Uterus (tissue), 4 donors: ENCODE measurements at places on chromosomes 11 and 22. TPM values are rescaled to one million over a fixed set of nuclear protein-coding genes. Genes with fewer than 3 reads are reported as not detected.

Gene OR52A1
- total RNA-seq: not detected

GRCh38 chr11:82903843-82904586 lies 2.5 kb downstream of the DDIAS start:
- no peak for DNase-seq
- no peak overlapping the region for H3K27ac ChIP-seq
- no peaks in the 10 kb centered on the region for H3K27me3 ChIP-seq
- no peaks in the 10 kb centered on the region for H3K4me1 ChIP-seq
- no peak overlapping the region for H3K4me3 ChIP-seq

- H3K4me1 ChIP-seq: peaks cover 18% of the 10 kb centered on the region
- H3K27me3 ChIP-seq: no peaks in the 10 kb centered on the region
- H3K36me3 ChIP-seq: no peaks in the 10 kb centered on the region
- peak overlapping the region; percentile 80 for H3K27ac ChIP-seq
- no peak for DNase-seq
- H3K4me3 ChIP-seq: no peak overlapping the region
Observed at GRCh38 chr11:2813141-2813908, 72.2 kb downstream of the CDKN1C start.

- no peak for DNase-seq
- no peaks in the 10 kb centered on the region for H3K27me3 ChIP-seq
- no peak overlapping the region for H3K4me3 ChIP-seq
- no peaks in the 10 kb centered on the region for H3K36me3 ChIP-seq
- no peaks in the 10 kb centered on the region for H3K4me1 ChIP-seq
Observed at GRCh38 chr11:90895850-90896249, 673.0 kb upstream of the CHORDC1 start.

- H3K27me3 ChIP-seq: no peaks in the 10 kb centered on the region
- no peak overlapping the region for H3K27ac ChIP-seq
- DNase-seq: no peak
- H3K4me1 ChIP-seq: no peaks in the 10 kb centered on the region
- no peak overlapping the region for H3K4me3 ChIP-seq
- H3K36me3 ChIP-seq: no peaks in the 10 kb centered on the region
Observed at GRCh38 chr11:75872887-75873416, 57.9 kb downstream of the UVRAG start.

DNA sequence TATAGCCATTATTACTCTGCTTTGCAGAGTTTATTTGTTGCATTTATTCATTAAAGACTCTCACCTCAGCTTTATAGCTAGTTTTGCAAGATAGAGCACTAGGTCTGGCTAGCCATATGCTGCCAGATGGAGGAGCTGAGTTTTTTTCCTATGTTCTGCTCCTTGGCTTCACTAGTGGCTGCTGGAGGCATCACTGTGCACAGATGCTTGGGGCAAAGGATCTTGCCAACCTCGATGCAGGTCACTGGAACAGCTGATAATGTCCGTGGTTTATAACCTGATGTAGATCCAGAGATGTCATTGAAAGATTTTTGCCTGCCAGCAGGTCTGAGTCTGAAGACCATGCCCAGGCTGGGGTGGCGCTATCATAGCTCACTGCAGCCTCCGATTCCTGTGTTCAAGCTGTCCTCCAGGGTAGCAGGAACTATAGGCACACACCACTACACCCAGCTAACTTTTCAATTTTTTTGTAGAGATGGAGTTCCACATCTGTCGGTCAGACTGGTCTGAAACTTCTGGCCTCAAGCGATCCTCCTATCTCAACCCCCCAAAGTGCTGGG lies 63.2 kb downstream of the PACS1 start:
- H3K27me3 ChIP-seq: no peaks in the 10 kb centered on the region
- H3K4me1 ChIP-seq: no peaks in the 10 kb centered on the region
- no peak overlapping the region for H3K27ac ChIP-seq
- DNase-seq: no peak
- no peaks in the 10 kb centered on the region for H3K36me3 ChIP-seq

DNA sequence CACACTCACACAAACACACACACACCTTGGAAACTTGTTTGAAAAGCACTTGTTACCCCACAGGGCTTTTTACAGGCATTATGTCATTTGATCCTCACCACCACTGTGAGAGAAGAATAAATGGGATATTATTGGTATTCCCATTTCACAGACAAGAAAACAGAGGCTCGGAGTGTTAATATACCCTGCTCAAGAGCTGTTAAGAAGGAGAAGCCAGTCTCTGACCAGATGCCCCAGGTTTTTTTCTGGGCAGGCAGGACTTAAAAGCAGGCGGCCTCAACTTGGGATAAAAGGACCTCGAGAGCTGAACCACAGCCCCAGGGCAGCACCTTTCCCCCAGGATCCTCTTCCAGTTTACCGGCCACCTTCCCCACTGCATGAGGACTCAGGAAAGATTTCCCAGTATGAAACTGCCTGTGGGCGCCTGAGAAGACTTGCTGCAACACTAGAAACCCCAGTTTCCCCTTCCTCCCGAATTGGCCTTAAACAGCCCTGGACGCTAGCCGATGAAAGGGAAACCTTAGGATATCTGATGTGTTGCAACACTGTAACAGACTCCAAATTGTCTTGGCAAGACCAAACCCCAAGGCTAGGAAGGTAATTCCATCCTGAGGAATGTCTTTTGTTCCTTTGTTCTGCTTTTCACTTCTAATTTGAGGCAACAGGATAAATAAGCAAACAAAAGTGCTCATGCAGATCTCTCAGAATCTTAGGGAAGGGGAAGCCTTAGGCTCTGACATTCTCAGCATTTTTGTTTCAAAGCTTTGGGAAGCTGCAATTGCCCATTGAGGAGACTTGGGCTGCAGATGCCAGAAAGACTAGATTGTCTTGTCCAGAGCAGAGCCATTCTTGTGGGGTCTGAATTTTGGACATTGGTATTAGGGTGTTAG lies 173.5 kb downstream of the TRIM29 start:
- H3K27ac ChIP-seq: no peak overlapping the region
- no peak overlapping the region for H3K4me3 ChIP-seq
- no peak for DNase-seq
- no peaks in the 10 kb centered on the region for H3K27me3 ChIP-seq

DNA sequence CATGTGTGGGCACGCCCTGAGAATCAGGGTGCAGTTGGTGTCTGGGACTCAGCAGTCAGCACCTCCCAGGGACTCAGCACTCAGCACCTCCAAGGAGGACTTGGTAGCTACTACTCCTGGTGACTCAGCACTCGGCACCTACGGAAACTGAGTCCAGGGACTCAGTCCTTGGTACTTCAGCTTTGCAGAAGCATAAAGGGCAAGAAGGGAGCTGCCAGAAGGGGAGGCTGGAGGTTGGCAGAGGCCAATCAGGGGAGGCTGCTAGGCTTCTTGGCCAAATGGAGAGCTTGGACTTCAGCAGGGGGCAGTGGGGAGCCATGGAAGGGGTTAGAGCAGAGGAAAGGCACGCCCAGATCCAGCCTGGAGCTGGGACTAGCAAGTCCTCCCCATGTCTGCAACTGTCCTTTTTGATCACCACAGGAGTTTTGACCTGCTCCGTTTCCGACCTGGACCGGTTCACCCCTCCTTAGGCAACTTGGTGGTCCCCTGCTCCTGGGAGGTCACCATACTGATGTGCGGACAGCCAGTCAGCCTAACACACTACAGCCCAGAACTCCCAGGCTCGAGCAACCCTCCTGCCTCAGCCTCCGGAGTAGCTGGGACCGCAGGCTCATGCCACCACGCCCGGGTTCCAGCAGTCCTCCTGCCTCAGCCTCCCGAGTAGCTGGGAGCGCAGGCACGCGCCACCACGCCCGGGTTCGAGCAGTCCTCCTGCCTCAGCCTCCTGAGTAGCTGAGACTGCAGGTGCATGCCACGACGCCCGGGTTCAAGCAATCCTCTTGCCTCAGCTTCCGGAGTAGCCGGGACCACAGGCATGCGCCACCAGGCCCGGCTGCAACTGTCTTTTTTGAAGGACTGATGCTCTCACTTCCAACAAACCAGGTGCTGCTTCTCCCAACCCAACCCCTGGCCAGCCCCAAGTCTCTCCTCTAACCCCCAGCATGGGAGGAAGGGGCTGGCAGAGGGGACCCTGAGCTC lies 1.5 kb downstream of the ANO9 start:
- no peak overlapping the region for H3K27ac ChIP-seq
- H3K36me3 ChIP-seq: no peaks in the 10 kb centered on the region
- H3K4me1 ChIP-seq: no peaks in the 10 kb centered on the region
- DNase-seq: no peak

Gene UBASH3B
- total RNA-seq: 5.8 TPM

Gene SCN4B
- total RNA-seq: 1.8 TPM

Gene OR10A2
- total RNA-seq: not detected

- H3K4me1 ChIP-seq: no peaks in the 10 kb centered on the region
- H3K36me3 ChIP-seq: no peaks in the 10 kb centered on the region
Observed at GRCh38 chr11:6498121-6498520, 1.0 kb downstream of the DNHD1 start.

Gene AHNAK
- total RNA-seq: 804 TPM

GRCh38 chr11:123054301-123055065 lies 7.5 kb downstream of the HSPA8 start:
- DNase-seq: no peak
- no peaks in the 10 kb centered on the region for H3K36me3 ChIP-seq
- peaks cover 7% of the 10 kb centered on the region for H3K4me1 ChIP-seq
- no peaks in the 10 kb centered on the region for H3K27me3 ChIP-seq
- H3K27ac ChIP-seq: peak overlapping the region; percentile 40

- H3K27me3 ChIP-seq: no peaks in the 10 kb centered on the region
- no peak overlapping the region for H3K4me3 ChIP-seq
- no peak for DNase-seq
- peak overlapping the region; percentile 46 for H3K27ac ChIP-seq
Observed at GRCh38 chr22:38353701-38354100, 36.5 kb upstream of the CSNK1E start.

GRCh38 chr11:121237686-121238658 lies 54.6 kb upstream of the SC5D start:
- DNase-seq: peak; percentile 39
- no peak overlapping the region for H3K4me3 ChIP-seq
- no peak overlapping the region for H3K27ac ChIP-seq
- no peaks in the 10 kb centered on the region for H3K27me3 ChIP-seq

GRCh38 chr22:26894766-26895485 lies 237.5 kb downstream of the MIAT start:
- H3K27ac ChIP-seq: no peak overlapping the region
- no peak for DNase-seq
- H3K27me3 ChIP-seq: no peaks in the 10 kb centered on the region
